T-helper 1 cell treated with Interleukin-12 subunit alpha and Interleukin-12 subunit beta and Interleukin-4 antibody, amounts not matched to agents 30 ng/mL and 1 ng/mL, for 36 hours (primary cell): ENCODE measurements at places on chromosomes 4 and X. TPM values are rescaled to one million over a fixed set of nuclear protein-coding genes. Genes with fewer than 3 reads are reported as not detected.

The MAGEA4 gene
- total RNA-seq, result not detected in 2 replicates

The POU4F2 gene
- total RNA-seq, result not detected in 2 replicates

The FAM133A gene
- total RNA-seq, result not detected in 2 replicates

The BEX4 gene
- total RNA-seq, result 6.4 and 7.8 TPM in 2 replicates

The ZNF595 gene
- 3.3 and 3.4 TPM in 2 replicates for total RNA-seq

The VEGFD gene
- total RNA-seq, result not detected in 2 replicates

The KIF4A gene
- 29.6 and 30.0 TPM in 2 replicates for total RNA-seq

The ENPP6 gene
- total RNA-seq, result 4.8 and 5.5 TPM in 2 replicates

The RASGEF1B gene
- total RNA-seq, result 1.2 and 1.6 TPM in 2 replicates

The TGIF2LX gene
- total RNA-seq, result not detected in 2 replicates

The FAM9B gene
- total RNA-seq, result not detected in 2 replicates

The RBM46 gene
- not detected in 2 replicates for total RNA-seq

The DDX53 gene
- total RNA-seq, result not detected in 2 replicates

The LEF1 gene
- 207 and 215 TPM in 2 replicates for total RNA-seq

The CC2D2A gene
- total RNA-seq, result not detected in 2 replicates

The NAA11 gene
- not detected in 2 replicates for total RNA-seq
